CD4-positive, alpha-beta T cell treated with Interferon gamma for 1 hour (primary cell): ENCODE measurements at places on chromosomes 4 and X.

DNA sequence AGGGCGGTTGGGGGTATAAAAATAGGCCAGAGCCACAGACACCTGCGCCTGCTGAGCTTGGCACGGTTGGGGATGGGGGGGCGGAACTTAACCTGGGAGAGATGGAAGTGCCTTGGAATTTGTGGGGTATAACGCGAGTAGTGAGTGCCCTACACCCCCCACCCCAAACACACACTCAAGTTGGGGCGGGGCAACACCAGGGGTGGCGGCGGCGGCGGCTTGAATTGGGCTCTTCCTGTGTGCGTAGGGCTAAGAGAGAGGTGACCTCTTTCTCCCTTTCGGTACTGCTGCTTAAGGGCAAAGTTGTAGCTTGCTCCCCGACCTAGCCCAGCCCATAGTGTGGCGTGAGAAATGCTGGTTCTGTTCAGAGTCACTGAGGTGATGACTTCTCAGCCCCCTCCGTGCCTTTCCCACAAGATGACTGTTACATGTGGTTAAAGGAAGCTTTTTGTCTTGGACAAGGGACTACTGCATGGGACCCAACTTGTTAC, 839 bp downstream of the STK26 start:
- peak; percentile 47 for DNase-seq

DNA sequence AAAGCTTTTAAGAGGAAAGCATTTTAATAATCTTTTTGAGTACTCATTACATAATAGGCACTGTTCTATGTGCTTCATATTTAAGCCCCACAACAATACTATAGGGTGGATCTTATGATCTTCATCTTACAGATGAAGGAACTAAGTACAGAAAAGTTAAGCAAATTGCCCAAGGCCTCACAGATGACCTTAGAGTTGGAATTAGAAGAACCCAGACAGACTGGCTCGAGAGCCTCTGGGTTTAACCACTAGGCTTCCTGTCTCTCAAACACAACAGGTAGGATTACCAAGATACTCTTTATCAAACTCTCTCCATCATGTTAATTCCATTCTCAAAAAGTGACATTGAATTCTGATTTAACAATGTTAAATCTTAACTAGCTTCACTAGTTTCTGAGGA, 23.8 kb downstream of the TRPC5 start:
- no peak for DNase-seq

DNA sequence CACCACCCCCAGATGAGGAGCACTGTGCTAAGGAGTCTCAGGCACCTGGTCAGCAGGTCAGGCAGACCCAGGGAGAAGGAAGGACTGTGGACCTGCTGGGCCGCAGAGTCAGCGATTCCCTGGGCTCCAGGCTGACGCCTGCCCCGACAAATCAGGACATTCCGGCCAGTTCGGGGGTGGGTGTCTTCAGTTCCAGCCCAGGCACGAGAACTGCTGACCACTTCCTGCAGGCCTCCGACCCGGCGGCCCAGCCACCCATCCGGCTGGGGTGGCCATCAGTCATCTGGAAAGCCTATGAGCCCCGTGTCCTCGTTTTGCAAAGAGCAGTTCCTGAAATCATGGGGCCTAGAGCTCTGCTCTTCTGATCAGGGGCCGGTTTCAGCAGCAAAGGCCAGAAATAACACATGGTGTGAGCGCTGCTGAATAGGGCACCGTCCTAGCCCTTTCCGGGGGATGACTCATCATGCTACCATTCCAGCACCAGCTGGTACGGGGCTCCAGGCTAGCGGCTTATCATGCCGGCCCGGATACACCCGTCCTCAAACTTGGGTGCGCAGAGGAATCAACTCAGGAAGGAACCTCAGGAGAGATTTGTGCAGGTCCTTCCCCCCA, 7.8 kb upstream of the SH3TC1 start:
- DNase-seq, result peak; percentile 60

GRCh38 chr4:121150486-121150885, 13.6 kb downstream of the TNIP3 start:
- no peak for DNase-seq

GRCh38 chr4:42133006-42133405, 19.4 kb downstream of the BEND4 start:
- DNase-seq, result no peak

GRCh38 chr4:186342582-186342981, 76.6 kb downstream of the F11 start:
- DNase-seq, result no peak

DNA sequence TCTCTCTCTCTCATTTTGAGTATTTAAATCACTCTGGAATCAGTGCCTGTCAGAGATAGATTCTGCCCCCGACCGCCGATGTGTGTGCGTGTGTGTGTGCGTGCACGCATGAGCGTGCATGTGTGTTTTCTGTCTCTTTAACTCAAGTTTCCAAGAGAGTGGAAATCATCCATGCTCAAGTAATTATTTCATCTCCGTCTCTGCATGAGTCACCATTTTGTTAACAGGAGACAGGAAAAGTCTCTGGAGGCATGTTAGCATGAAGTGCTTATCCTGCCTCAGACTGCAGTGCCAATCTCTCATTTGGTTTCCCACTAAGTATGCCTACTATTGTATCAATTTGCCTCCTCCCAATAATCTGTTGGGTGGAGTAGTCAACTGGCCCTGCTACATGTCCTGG, 182.9 kb upstream of the NHS start:
- no peak for DNase-seq

DNA sequence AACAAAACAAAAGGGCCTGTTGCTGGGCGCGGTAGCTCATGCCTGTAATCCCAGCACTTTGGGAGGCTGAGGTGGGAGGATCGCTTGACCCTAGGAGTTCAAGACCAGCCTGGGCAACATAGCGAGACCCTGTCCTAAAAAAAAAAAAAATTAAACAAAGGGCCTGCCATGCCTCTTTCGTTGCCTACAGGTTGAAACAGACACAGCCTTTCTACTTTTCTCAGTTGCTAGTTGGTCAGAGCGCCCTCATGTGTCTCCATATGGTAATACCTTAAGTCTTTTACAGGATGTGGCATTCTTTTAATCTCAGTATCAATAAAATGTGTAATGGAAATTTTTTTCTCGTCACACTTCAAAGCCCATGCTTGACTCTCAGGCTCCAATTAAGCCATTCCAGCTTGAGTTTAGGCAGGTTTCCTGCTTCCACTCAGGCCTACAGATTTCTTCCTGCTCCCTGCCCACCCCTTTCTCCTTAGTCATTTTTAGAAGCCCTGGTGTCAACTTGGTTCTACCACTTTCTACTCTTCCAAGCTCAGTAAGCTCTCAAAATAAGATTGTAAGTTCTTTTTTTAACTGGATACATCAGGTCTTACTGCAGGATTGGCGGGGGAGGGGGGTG, 4.6 kb upstream of the SOWAHD start:
- peak; percentile 41 for DNase-seq

GRCh38 chrX:133389975-133390374, 25.3 kb downstream of the GPC4 start:
- no peak for DNase-seq

DNA sequence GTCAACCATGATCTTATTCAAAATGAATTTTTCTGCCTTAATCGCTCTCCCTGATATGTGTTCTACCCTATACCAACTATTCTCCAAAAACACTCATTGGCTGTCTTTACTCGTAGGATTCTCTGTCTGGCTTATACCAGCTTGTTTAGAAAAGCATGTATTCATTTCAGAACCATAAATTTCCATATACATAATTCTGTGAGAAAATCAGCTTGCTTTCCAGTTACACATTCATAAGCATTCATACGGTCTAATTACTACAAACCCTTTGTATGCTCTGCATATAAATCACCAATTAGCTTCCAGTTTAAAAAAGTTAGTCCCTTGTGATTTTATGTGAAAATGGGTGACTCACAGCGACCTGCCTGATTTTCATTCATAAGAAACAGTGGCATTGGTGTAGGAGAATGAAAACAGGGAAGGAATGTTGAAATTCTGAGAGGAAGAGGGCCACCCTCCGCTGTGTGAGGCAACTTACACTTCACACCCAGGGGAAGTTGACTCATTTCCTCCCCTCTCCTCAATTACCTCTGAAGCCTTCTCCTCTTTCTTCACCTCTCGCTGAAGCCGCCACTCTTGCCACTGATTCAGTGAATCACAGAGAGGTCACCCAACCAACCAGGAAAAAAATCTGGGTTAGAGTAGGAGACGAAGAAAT, 63.3 kb downstream of the MEPE start:
- peak; percentile 53 for DNase-seq

- DNase-seq, result no peak
Observed at GRCh38 chrX:65598559-65599147, 64.1 kb upstream of the LAS1L start.

DNA sequence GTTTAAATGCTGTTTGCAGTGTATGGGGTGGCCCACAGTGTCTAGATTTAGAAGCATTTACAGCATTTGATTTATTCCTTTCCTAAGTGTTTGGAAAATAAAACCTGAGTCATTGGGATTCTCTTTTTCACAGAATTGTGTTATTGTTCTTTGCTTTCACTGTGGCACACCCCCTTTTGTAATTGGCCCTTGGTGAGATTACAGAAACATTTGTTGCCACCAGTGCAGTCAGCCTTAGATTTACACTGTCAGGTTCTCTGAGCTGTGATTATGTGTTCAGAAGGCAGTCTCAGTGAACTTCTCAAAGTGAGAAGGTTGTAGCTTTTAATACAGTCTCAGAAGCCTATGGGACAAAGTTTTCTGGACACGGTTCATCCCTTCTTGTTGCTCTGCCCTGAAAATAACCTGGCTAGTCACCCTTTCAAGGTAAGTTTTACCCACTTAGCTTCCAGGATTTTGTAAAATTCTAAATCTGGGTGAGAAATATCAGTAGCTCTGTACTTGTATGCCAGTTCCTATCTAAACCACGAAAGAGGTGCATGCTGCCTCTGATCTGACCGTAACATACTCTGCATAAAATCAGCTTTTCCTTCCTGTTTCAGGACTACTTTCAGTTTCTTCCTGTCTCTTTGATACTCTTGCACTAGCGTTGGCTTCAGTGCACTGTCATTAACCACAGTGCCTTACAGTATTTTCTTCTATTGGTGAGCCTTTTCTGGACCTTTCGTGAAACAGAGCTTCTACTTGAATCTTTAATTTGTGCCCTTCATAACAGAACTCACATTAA, 12.6 kb downstream of the RUFY3 start:
- DNase-seq, result peak; percentile 29

GRCh38 chr4:108106186-108106585, 62.5 kb downstream of the LEF1 start:
- no peak for DNase-seq

- DNase-seq, result no peak
Observed at GRCh38 chr4:146095091-146095690, 80.3 kb upstream of the LSM6 start.

DNA sequence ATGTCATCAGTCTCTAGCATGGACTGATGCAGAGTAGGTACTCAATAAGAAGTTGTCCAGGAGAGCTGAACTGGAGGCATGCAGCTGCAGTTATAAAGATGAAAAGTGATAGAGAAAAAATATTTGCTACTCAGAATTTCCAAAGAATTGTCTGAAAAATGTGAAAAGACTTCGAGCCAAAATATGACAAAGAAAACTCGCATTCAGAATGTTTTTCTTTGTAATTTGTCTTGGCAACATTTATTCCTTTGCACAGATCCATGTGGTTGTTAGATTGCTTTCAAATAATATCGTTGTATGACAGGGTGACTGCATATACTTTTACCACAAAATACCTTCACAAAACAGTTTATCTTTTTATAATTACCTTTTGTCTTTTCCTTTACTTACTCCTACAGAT, 128.0 kb upstream of the SLC4A4 start:
- no peak for DNase-seq

GRCh38 chr4:130808492-130808891, 1712.5 kb downstream of the C4orf33 start:
- DNase-seq, result no peak
